ENCODE measurements at places on chromosomes 11 and 22.

- DNase-seq = no peak
These were observed 135.6 kb downstream of the ST3GAL4 start for GRCh38 chr11:126491092-126491491.

DNA sequence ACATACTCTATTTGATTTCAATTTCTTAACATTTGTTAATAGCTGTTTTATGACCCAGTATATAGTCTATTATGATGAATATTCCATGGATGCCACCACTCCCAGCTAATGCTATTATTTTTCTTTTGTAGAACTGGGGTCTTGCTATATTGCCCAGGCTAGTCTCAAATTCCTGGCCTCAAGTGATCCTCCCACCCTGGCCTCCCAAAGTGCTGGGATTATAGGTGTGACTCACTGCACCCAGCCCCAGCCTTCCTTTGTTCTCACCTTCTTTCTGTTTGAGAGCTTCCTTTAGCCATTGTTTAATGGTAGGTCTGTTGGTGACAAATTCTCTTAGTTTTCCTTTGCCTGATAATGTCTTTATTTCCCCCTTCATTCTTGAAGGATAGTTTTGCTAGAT lies 52.9 kb upstream of the AMOTL1 start:
- DNase-seq = no peak

DNA sequence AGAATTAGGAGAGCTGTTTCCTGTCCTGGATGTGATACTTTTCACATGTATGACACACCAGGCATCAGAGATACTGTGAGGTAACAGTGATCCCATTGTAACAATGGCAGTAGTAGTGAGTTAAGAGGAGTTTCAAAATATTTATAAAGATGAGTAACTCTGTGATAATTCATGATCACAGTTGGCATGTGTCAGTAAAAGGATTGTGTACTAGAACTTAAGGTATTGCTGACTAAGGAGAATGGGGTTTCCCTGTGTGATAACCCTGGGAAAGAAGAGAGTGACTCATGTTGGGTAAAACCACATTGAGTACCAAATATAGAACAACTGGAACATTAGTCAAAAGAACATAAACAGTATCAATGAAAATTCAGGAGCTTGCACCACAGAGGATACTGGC lies 22.9 kb upstream of the SLC5A1 start:
- no peak for DNase-seq

- no peak for DNase-seq
These were observed 28.9 kb upstream of the PARVB start for GRCh38 chr22:43995057-43995685.

DNA sequence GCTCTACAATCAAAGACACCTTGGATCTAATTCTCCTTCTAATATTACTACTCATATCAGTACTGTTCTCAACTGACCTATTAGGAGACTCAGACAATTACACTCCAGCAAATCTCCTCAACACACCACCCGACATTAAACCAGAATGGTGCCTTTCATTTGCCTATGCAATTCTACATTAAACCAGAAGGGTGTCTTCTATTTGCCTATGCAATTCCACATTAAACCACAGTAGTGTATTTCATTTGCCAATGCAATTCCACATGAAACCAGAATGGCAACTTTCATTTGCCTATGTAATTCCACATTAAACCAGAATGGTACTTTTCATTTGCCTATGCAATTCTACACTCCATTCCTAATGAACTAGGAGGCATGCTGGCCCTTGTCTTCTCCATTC lies 15.3 kb upstream of the APOL3 start:
- no peak for DNase-seq

DNA sequence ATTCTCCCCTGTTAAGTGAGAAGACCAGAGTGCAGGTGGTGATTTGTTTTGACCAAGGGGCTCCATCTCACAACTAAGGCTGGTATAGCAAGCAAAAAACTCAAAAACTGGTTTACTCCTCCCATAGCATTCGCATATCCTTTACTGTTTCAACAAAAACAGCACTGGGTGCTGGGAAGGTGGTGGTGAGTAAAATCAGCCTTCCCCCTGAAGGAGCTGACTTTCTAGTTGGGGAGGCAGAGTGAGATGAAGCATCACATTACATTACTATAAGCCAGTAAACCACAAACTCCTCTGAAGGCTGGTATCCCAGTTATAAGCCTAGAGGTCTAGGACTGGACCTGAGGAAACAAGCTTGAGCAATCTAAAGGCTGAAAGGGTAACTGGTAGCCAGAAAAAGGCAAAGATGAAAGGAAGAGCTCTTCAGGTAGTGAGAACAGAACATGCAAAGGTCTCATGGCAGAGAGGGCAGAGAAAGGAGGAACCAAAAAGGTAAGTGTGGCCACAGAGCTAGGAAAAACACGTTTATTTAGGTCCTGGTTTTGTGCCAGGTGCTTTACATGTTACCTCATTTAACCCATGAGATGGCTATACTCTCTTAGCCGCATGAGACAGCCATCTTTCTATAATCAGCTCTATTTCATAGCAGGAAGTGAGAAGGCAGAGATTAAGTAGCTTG lies 22.3 kb downstream of the TMEM123 start:
- DNase-seq = no peak

DNA sequence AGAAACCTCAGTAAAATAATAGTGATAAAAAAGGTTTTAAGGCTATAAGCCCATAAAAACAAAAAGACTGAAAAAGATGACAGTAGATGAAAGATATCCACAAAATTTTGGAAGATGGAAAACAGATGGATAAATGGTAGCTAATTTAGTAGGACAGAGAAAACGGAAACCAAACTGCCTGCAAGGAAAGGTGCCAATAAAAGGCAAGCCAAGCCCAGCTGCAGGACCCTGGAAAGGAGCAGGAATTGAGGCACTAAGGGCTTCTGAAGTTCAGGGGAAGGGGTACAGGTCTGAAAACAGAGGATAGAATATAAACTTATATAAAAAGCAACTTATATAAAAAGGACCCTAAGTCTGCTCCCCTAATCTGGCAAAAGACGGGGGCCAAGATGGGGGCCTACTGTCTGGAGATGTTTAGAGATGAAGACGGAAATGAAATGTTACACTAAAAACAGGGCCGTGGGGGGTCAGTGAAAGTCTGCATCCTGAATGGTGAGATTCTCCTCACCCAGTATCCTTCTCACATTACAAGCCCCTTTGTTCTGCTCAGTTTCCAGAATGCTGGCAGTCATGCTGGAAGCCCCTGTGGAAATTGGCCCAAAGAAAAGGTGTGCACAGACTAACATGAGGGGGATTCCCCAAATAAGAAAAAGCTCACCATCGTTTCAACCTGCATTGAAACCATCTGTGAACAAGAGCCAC lies 269.3 kb upstream of the PITPNB start:
- DNase-seq = no peak

DNA sequence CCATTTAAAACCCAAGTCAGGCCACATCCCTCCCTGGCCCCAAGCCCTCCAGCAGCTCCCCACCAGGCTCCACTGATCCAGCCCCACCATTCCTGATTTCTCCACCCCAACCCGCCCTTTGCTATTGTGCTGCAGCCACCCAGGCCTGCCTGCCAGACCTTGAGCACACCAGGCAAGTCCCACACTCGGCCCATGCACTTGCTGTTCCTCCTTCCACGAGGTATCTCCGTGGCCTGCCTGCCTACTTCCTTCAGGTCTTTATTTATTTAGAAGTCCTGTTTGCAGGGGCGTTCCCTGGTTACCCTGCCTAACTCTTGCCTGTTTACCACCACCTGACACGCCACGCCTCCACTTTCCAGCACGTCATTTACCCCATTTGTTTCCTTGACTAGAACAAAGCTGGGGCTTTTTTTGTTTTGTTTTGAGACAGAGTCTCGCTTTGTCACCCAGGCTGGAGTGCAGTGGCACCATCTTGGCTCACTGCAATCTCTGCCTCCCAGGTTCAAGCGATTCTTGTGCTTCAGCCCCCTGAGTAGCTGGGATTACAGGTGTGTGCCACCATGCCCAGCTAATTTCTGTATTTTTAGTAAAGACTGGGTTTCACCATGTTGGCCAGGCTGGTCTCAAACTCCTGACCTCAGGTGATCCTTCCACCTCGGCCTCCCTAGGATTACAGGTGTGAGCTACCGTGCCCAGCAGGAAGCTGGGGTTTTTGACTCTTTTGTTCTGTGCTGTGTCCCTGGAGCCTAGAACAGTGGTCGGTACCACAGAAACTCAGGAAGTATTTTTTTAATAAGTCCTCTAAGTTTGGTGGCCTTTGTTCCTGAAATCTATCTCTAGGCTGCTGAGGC lies 6.7 kb downstream of the CENPM start:
- DNase-seq = peak; percentile 91

DNA sequence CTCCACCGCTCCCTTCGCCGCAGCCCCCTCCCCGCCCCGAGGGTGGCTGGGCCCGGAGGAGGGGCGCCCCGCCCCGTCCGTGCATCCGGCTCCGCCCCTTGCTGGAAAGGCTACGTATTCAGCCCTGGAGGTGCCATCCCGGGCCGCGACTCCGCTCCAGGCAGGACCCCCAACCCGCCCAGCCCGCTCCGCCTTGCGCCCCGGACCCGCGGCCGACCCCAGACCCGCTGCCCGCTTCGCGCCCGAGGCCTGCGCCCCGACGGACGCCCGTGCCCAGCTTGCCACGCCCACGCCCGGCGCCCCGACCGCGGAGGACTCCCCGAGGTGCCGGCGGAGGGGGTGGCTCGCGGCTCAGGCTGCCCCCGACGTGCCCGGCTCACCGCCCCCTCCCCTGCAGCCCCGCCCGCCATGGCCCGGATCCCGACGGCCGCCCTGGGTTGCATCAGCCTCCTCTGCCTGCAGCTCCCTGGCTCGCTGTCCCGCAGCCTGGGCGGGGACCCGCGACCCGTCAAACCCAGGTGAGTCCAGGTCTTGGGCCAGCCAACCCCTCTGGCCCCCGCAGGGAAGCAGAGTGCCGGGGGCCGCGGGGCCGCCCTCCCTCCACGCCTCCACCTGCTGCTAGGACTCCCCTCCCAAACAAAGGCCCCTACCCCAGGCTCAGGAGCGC lies at the start of gene ADM2:
Gene ADM2 (plus strand): TSS at position 104 of the 667 bp plus-strand sequence. CDS start 305 bp downstream, at position 409.
- DNase-seq = peak; percentile 61

DNA sequence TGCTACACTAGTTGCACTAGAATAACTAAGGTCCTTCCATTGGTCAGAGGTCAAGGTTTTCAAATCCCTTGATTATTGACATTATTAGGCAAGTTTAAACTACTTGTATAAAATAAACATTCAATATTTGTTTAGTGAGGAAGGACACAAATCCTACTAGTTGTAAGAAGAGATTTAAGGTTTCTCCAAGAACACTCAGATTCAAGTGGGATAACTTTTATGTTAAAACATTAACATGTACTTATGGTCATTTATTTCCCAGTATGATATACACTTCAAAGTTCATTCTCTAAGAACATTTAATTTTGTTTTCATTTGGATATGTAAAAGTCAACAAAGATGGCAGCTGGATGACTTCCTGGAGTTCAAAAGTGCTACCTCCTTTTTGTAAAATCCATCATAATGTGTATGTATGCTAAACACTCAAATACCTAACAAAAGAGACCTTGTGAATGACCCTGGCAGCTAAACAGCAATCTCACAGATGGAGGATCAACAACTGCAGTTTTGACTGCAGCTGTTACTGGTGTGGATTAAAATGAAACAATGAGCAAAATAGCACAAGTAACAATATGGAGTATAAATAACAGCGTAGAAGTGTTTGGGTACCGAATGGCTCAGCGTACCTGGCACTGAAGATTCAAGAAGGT lies 1.5 kb downstream of the CCDC90B start:
- no peak for DNase-seq

GRCh38 chr11:5691964-5692361 lies 2.4 kb downstream of the TRIM22 start:
- DNase-seq = no peak

DNA sequence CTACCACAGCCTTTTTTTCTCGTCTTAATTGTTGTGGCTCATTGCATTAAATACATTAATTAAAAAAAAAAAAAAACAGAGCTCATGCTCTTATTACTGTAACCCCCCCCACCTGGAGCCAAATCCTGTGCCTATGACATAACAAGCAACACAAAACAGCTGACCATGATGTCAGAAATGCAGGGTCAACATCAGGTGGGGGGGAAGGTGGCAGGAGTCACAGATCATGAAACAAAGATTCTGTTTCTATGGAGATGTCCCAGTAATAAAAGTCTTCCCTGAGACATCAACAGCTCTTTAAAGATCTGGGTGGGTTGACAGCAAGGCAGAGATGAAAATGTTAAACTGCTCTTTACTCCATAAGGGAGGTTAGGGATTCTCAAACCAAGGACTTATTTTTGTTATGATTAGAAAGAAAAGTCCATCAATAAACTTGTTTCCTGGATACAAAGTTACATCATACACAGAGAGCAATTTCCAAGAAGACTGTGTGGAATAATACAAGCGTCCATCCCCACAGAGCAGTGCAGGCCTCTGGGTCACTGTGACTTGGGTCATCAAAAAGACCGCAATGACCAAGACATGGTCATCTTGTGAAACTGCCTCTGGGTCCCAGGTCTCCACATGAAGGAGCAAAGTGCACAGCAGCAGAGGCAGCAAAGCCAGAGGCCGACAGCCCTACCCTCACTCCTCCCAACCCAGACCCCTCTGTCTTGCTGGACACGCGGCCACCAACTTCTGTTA lies 42.7 kb upstream of the CYP2D6 start:
- no peak for DNase-seq

DNA sequence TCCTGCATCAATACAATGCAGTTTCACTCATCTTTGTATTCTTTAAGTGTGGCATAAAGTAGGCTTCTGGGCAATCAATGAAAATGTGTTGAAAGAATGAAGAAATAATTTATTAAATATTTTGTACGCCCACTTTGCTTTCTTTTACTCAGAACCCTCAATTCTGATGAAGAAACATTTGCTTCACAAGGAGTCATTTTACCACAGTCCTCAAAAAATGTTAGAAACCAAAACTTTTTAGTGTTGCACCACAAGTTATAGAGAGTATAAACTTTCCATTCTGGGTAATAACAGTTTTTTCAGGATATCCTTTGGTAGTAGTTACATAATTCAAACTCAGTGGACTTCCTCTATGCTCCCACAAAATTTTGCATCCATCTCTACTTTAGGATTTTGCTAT lies 360.5 kb downstream of the DLG2 start:
- DNase-seq = no peak
